ENCODE measurements at places on chromosomes 4 and X.

DNA sequence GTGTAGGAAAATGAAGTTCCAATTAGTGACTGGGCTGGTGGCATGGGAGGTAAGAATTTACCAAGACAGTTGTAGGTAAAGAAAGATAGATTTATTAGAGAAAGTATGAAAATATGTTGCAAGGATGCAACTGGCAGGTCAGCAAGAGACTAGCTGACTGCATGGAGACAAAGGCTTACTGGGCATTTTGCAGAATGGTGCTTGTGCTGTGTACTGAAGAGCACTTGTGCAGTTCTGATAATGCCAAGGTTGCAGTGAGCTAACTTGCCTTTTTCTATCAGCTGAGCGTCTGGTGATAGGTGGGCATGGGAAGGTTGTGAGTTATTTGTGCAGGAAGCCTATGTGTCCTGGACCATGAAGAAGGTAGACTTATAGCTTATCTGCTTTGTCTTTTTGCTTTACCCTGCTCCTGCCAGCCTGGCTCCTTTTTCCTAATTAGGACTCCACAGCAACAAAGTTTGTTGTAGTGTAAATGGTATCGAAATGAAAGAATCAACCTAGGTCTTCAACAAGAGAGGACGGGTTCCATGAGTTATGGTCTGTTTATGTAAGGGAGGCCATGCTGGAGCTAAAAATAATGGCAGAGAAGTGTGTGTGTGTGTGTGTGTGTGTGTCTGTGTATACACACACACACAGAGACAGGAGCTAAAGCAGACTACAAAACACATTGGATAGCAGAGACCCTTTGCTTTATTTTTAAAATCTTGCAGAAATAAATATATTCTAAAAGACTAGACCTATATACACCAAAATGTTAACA, 15.0 kb downstream of the BST1 start:
- no peak for DNase-seq

GRCh38 chr4:176291748-176292147, 22.7 kb upstream of the ASB5 start:
- DNase-seq = no peak

- DNase-seq = no peak
Observed at GRCh38 chr4:18291256-18291655, 269.7 kb upstream of the LCORL start.

DNA sequence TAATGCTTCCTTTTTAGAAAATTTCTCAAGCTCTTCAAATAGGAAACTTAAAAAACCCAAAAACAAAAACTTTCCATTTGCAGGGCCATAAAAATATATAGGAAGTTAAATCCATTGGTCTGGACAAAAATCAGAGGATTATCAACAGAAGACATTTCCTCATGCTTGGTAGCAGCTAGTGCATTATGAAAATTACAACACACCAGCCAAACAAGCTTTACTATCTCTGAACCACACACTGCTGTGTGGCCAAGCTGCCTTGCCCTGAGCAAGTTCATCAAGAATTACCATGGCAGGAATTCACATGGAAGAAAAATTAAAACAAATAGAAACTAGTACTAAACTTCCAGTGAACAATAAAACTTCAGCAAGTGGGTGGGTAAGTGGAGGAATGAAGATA, 3.6 kb downstream of the USP46 start:
- no peak for DNase-seq

DNA sequence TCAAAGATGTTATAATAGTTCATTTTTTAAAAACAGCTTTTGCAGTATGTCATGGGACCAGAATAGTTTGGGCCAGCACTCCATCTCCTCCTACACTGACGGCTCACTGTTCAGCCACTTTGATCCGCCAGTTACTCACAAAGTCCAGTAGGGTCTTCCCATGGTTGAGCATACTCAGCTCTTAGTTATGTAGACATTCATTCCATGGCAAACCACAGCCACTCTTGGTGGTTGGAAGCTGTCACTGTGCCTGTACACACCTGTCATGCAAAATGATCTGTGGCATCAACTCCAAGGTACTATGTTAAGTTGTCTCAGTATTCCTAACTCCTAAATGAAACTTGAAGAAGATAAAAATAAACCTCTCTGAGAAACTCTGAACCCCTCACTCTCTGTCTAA, 127.2 kb downstream of the NR3C2 start:
- no peak for DNase-seq

DNA sequence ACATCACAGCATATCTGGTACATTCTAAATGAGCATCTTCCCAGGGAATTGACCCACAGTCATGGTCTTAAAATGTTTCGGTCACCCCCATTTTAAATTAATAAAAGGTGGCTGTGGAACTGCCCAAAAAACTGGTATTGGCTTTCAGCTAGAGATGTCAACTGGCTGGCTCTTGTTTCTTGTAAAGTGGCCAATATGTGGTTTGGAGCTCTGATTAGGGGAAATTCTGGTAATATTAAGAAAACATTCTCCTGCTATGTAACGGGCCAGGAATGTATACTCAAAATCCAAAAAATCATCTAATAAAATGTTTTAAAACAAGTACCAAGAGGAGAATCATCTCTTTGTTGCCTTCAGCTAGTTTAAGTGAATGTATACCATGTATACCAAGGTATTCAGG, 62.0 kb upstream of the VCX2 start:
- no peak for DNase-seq

- DNase-seq = no peak
Observed at GRCh38 chrX:135549519-135549918, 29.1 kb downstream of the INTS6L start.
